Colonic mucosa (tissue), 4 donors: ENCODE measurements at places on chromosomes 2 and 18. TPM values are rescaled to one million over a fixed set of nuclear protein-coding genes. Genes with fewer than 3 reads are reported as not detected.
A peak's percentile ranks its signal among the peaks of the same experiment; 100 is the strongest.

TUBA3E gene
- not detected for total RNA-seq

EIF5B gene
- total RNA-seq = 27.1 TPM

REG1A gene
- total RNA-seq = 5.2 TPM

ZSWIM2 gene
- total RNA-seq = not detected

ST3GAL5 gene
- total RNA-seq = 3.5 TPM

HJURP gene
- 8.9 TPM for total RNA-seq

FMNL2 gene
- total RNA-seq = 10.6 TPM

GRCh38 chr2:128160616-128161275, 69.7 kb downstream of the UGGT1 start:
- no peak for DNase-seq

- DNase-seq = no peak
These were observed 6.8 kb downstream of the RPL37A start for GRCh38 chr2:216505133-216506106.

- DNase-seq = no peak
These were observed 16.9 kb downstream of the CXCR4 start for GRCh38 chr2:136101042-136101441.

- no peak for DNase-seq
These were observed 19.6 kb upstream of the TEX44 start for GRCh38 chr2:231573096-231573495.

DNA sequence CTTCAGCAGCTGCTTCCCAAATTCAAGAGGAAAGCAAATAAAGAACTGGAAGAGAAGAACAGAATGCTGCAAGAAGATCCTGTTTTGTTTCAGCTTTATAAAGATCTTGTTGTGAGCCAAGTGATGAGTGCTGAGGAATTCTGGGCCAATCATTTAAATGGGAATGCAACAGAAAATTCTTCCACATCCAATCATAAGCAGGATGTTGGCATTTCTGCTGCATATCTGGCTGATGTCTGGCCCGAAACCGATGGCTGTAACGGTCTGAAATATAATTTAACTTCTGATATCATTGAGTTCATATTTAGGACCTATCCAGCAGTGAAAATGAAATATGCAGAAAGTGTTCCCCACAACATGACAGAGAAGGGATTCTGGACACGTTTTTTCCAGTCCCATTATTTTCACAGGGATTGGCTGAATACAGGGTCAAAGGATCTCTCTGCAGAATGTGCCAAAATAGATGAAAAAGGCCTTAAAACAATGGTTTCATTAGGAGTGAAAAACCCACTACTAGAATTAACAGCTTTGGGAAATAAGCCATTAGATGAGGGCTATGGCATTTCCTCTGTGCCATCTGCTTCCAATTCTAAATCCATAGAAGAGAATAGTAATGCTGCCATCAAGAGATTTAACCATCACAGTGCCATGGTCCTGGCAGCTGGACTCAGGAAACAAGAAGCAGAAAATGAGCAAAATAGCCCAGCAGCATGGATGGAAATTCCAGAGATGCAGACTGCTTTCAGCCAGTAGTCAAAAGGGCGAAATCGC, 175.6 kb downstream of the MC4R start:
- no peak for DNase-seq

- peak; percentile 71 for DNase-seq
These were observed 42.5 kb upstream of the PPP1CB start for GRCh38 chr2:28709101-28709500.

- no peak for DNase-seq
These were observed 687.4 kb upstream of the SYT4 start for GRCh38 chr18:43964666-43965065.

DNA sequence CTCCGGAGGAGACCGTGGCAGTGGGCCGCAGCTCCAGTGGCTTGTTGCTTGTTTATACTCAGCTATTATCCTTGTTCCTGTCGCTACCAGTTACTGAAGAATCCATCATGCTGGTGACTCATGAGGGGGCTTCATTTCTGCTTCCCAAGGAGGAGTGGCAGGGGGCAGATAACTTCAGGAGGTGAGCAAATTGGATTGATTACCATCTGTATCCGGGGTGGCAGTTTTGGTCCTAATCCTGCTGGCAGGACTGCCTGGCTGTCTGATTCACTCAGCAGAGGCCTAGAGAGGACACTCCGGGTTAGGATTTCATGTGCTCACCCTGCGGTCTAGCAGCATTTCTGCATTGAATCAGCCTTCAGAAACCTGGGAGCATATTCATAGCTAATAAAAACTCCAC, 230.0 kb downstream of the ACTR3 start:
- no peak for DNase-seq

DNA sequence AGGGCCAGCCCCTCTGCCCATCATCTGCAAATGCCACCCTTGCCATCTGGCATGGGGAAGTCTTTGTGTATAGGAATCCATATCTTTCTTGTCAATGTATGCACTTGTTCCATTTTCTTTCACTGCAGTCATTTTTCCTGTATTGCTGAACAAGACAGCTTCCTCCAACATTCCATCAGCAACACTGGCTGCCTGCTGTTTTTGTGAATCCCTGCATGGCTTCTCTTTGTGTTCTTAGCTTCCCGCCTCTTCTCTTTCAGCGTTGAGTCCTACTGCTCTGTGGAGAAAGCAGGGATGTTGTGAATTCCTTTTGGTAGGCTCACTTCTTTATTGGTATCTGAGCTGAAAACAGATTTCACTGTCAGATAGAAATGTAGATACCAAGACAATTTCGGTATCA, 150.0 kb downstream of the LPIN1 start:
- no peak for DNase-seq

DNA sequence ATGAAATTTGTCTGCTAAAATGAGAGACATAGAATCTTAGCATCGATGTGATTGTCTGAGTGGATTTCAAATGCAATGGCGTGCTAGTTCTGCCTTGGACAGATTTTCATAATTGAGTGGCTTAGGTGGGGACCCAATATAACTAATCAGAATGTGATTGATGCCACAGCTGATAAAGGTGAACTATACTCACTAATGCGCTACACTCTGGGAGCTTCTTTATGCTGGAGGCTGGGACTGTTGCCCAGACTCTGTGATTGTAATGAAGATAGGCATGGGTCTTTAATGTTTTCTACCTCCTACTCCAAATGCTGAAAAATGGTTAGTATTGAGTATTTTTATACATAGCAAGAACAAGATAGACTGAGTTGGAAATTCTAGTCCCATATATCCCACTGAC, 339.5 kb upstream of the SLC39A10 start:
- no peak for DNase-seq

- no peak for DNase-seq
These were observed 395.3 kb upstream of the NXPH2 start for GRCh38 chr2:139175510-139175909.

GRCh38 chr2:127226520-127227263, 6.6 kb upstream of the CYP27C1 start:
- peak; percentile 92 for DNase-seq
